Occipital lobe (tissue), 3 donors: ENCODE measurements at places on chromosomes 2 and 18. TPM values are rescaled to one million over a fixed set of nuclear protein-coding genes. Genes with fewer than 3 reads are reported as not detected.

The ALKAL2 gene
- total RNA-seq = 2.0 TPM

DNA sequence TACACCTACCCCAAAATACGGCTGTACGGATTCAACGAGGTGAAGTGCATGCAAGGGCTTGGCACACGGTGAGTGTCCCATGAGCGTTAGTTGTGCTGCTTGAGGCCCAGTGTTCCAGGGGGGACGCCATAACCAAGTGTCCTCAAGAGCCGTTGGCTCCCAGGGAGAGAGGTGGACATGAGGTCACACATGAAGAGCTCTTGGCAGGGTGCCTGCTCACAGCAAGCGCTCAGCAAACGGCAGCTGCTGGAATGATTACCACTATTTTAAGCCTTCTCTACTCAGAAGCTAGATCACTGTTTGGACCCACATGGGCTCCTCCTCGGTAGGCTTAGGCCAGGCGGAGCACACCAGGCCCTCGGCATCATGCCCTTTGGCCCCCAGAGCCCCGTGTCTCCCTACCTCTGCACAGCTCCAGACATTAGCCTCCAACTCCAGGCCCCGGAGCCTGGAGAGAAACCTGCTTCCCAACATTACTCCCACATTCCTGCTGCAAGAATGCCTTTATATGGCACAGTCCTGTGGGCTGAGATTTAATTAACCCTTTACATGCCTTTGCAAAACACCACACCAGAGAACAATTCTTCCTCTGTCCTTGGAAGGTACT, 68.4 kb upstream of the PPP1CB start:
- no peak for DNase-seq

DNA sequence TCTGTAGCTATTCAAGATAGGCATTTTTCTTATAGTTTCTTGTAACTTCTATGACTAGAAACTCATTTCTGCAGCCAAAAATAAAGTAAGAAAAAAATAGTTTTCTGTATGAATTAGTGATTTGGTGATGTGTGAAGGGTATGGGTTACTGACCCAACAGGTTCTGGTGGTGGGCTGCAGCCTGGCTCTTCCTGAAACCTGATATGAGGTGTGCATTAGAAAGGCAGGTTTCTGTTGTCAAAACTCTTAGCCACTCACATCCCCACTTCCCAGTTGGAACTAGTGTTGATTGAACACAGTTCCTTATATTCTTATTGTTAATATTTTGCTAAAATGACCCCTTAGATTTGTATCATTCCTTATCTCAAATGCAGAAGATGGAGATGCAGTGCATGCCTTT, 330.8 kb downstream of the THSD7B start:
- no peak for DNase-seq

The ABCB6 gene
- total RNA-seq = 32.0 TPM

DNA sequence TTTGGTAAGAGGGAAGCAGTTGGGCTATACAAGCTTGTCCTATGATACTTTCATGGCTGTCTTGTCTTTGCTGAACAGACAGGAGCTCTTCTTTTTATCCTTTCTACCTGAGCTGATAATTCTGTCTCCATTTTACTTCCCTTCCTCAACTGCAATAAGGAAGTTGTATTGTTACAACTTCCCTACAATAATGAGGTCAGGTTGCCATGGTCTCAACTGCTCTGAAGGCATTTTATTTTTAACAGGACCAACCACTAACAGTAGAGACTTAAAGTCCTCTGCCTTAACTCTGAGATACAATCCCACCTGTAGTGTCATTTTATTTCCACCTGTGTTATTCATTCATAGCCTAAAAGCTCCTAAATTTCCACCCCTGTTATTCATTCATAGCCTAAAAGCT, 118.6 kb upstream of the PGAP1 start:
- no peak for DNase-seq

- DNase-seq = no peak
Measured at GRCh38 chr2:136067459-136067858, 50.5 kb downstream of the CXCR4 start.

GRCh38 chr2:64793701-64794100, 140.0 kb upstream of the SERTAD2 start:
- no peak for DNase-seq

DNA sequence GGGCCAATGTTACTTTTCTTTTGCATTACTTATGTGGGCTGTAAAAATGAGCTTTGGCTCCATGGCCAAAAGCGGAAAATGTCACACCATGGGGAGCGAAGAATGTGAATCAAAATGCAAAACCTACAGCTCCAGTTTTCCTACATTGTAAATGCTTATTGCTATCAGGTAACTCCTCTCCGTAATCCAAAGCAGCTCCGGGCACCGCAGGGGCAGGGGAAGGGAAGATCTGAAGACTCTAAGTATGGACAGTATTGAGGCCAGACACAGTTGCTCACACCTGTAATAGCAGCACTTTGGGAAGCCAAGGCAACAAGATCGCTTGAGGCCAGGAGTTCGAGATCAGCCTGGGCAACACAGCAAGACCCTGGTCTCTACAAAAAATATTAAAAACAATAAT, 7.1 kb upstream of the AGFG1 start:
- DNase-seq = no peak
